ENCODE measurements at places on chromosomes 1 and 21.

GRCh38 chr1:29932626-29933025 is 696.3 kb downstream of the PTPRU start:
- no peak for DNase-seq

GRCh38 chr1:37094302-37094701 is 60.0 kb upstream of the GRIK3 start:
- DNase-seq = no peak

DNA sequence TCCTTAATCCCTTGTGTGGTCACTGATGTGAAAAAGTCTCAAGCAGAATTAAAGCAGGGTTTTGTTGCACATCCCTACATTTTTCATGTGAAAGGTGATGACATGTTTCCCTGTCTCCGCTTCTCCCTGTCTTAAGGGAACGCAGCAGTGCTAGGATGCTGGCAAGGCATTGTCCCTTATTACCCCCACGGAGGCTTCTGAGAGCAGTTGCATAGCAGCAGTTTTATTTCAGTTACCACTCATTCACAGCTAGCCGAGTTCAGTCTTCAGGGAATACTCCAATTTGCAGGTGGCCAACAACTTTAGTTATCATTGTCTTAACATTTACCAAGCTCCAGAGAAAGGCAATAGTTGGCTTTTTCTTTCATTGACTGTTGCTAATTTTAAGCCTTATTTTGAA is 89.1 kb downstream of the CLEC20A start:
- DNase-seq = no peak

GRCh38 chr1:193868425-193868824 is 682.0 kb upstream of the B3GALT2 start:
- DNase-seq = no peak

GRCh38 chr1:45846931-45847330 is 43.5 kb downstream of the MAST2 start:
- DNase-seq = no peak

GRCh38 chr1:31535561-31535960 is 40.8 kb upstream of the TINAGL1 start:
- no peak for DNase-seq

DNA sequence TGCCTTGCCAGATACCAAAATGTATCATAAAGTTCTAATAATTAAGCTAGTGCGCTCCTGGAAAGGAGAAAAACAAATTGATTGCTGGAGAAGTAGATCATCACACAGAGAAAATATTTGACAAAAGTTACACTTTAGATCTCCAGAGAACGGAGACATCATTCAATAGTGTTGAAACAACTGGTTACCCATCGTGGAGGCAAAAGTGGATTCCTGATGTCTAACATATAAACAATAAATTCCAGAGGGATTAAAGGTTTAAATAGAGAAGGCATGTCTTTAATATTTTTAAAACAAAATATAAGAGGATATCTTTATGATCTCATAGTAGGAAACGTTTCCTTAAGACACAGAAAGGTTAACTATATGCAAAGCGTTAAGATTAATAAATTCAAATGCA is 41.0 kb downstream of the NRIP1 start:
- no peak for DNase-seq

- no peak for DNase-seq
Measured at GRCh38 chr1:224267925-224268324, 62.0 kb downstream of the NVL start.

GRCh38 chr1:238492271-238492670 is 601.5 kb upstream of the ZP4 start:
- DNase-seq = no peak

DNA sequence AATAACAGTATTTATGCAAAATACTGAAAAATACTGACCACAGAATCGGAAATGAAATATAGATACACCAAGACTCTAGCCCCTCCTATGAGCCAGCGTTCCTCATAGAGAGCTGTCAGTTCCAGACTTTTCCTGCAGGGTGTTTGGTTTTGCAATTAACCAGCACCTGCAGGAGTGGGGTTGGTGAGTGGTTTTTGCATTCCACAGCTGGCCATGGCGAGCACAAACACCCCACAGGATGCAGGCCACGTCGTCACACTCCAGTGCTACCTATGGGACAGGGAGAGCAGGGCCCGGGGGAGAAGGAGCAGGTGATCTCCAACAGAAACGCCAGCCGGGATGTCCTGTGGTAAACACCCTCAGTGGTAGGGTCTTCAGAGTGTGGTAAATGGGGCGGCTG is 94.1 kb downstream of the ERG start:
- DNase-seq = no peak

DNA sequence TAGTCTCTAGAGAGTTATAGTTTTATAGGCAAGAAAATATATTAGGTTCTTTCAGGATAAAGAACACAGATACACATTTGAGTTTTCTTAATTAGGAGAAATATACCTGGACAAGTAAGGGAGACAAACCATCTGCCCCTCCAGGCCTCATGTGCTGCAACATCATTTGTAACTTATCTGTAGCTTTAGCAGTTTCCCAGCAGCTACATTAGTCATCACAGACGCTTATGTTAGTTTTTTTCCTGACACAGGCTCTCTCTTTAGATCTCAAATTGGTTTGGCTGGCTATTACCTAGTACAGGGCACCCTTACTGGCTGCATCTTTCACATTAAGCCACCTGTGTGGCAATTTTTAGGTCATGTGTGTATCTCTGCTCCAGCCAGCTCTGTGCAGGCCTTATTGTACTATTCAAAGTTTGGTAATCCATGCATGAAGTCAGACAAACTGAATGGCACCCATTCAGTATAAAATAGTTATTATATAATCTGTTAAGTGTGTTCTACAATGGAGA is 25.9 kb downstream of the GNPAT start:
- DNase-seq = no peak

DNA sequence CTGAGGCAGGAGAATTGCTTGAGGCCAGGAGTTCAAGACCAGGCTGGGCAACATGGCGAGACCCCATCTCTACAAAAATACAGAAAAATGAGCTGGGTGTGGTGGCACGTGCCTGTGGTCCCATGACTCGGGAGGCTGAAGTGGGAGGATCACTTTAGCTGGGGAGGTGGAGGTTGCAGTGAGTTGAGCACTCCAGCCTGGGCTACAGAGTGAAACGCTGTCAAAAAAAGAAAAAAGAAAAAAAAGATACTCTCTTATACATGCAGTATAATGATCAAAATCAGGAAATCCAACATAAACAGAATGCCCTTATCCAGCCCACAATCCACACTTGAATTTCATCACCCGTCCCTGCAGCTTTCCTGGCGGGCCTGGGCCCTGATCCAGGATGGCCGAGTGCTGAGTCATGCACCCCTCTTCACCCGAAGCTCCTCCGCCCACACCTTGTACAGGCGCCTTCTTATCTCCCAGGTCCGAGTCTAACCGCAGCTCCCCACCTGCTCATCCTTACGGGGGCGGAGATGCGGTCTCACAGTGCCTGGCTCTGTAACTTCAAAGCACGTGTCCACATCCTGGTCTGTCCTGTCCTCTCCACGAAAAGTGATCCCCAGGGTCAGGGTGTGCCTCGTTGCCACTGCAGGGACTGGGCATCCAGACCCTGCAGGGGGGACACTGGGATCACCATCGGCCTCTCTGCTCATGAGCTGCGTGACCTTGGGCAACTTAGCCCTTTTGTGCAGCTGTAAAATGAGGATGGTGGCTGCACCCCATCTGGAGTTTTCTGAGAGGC is 120.2 kb upstream of the SLC45A1 start:
- no peak for DNase-seq

DNA sequence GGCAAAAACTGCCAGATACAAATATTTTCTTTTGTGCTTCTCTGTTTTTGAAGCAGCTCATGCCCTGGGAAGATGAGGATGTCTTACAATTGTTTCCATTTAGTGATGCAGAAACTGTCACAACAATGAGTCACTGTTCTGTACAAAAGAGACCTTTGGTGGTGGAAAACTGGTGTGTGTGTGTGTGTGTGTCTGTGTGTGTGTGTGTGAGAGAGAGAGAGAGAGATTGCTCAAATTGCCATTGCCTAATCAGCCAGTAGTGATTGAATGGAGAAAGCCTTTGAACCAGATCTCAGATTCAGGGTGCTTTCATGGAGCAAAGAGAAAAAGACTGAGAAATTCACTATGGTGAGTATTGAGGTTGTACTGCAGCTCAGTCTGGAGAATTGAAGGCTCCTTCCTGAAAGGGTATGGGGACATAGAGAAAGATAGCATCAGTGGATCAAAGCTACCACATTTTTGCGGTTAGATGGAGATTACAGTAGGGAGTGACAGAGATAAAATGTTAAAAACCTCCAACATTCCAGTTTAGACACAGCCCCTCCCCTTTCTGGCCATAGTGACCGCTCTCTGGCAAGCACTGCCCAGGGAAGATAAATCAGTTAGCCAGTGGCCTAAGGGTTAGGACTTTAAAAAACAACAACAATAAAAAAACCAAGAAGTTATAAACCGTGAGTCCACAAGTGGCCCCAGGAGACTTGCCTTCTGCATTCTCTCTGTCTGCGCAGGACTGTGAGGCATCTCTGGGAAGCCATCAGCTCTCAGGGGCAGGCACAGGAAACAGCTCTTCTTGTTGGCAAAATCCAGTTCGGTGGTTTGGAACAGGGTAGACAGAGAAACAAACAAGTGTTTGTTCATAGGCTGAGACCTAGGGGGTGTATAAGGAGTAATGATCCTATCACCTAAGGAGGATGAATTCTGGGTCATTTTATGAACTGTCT is 406.5 kb downstream of the DUSP10 start:
- no peak for DNase-seq

- no peak for DNase-seq
Measured at GRCh38 chr1:65163201-65163805, 15.3 kb downstream of the AK4 start.

- DNase-seq = no peak
Measured at GRCh38 chr1:102891868-102892625, 216.3 kb downstream of the COL11A1 start.

DNA sequence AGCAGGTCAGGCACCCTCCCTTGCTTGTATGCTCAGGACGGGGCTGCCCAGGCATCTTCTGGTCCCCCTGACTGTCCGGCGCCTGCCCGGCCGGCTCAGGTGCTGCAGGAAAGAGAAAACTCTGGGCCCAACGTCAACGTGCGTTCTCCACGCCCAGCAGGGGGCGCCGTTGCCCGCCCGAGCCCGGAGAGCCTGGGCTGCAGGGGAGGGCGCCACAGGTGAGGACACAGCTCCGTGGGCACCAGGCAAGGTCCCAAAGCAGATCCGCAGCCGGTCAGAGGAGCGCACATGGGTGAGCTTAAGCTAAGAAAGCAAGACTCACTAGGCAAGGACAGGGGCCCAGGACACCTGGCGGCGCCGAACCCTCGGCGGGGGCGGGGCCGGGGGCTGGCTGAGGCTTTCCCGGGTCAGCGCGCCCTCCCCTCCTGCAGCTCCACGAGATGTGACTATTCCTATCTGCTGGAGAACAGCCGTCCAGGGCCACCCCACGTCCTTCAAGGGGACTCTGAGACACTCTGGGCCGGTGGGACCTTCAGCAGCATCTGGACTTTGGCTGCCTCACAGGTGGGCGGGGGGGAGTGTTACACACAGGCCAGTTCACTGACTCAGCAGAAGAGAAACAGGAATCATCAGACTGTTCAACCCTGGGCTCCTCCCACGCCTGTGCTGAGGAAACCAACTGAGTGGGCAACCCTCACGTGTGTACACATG is 29.3 kb downstream of the KRTAP10-1 start:
- DNase-seq = peak; percentile 77

GRCh38 chr1:10685196-10685807 is 111.1 kb downstream of the CASZ1 start:
- DNase-seq = no peak

- DNase-seq = no peak
Measured at GRCh38 chr1:203839081-203839480, 22.3 kb upstream of the SNRPE start.

- DNase-seq = peak; percentile 58
Measured at GRCh38 chr1:7646981-7647901, 123.9 kb upstream of the VAMP3 start.

DNA sequence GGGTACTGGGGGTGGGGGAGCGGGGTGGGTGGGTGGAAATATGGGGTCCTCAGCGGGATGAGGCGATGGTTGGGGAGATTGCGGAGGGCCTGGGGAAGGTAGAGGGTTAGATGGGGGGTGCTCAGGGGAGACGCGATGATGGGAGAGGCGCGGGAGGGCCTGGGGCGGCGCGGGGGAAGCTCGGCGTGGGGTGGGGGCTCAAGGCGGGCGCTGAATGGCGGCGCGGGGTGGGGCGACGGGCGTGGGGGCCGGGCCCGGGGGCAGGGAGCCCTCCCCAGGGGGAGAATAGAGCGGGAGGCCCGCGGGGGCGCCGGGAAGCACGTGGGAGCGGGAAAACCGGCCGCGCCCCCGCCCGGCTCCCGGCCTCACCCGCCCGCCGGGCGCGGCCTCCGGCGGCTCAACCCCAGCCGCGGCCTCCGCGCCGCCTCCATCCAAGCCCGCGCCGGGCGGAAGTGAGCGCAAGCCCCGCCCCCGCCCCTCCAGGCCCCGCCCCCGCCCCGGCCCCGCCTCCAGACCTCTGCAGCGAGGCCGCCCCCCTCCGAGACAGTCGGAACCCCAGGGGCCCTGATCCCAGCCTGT is at the start of gene FAAP20:
TSS of gene FAAP20 (minus strand) at position 454 of the 579 bp plus-strand sequence. CDS start at position 431, 23 bp downstream.
- peak; percentile 73 for DNase-seq

- DNase-seq = no peak
Measured at GRCh38 chr21:27639286-27639685, 672.4 kb upstream of the ADAMTS5 start.

- DNase-seq = no peak
Measured at GRCh38 chr1:226572325-226572726, 23.8 kb downstream of the STUM start.

GRCh38 chr1:51308636-51309035 is 21.7 kb downstream of the TTC39A start:
- no peak for DNase-seq

- no peak for DNase-seq
Measured at GRCh38 chr21:35450830-35451229, 401.7 kb upstream of the RUNX1 start.

DNA sequence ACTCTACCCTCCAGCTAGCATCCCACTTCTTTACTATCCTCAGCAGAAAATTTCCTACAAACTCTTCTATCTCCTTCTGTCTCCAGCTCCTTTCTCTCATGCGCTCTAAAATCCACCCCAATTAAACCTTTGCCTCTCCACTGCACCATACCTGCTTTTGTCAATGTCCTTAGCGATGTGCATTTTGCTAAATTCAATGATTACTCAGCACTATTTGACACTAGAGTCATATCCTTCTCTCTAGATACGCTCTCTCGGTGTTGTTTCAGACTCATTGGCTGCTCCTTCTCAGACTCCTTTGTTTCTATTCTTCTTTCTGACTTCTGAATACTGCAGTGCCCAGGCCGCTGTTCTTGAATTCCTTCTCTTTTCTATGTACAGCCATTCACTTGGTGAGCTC is 144.2 kb downstream of the HLX start:
- no peak for DNase-seq

DNA sequence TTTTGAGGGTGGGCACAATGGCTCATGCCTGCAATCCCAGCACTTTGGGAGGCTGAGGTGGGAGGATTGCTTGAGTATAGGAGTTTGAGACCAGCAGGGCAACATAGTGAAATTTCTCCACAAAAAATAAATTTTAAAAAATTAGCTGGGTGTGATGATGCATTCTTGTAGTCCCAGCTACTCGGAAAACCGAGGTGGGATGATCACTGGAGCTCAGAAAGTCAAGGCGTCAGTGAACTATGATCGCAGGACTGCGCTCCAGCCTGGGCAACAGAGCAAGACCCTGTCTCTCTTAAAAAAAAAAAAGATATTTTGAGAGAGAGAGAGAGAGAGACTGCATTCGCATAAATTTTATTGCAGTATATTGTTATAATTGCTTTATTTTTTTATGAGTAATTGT is 75.9 kb upstream of the B3GALT5 start:
- DNase-seq = no peak

All from CD4-positive, alpha-beta T cell treated with Interleukin-15 for 4 hours (primary cell).